ENCODE measurements at places on chromosomes 13 and 19.

GRCh38 chr19:47243776-47244547, 12.4 kb upstream of the CCDC9 start:
- DNase-seq, result peak; percentile 91

DNA sequence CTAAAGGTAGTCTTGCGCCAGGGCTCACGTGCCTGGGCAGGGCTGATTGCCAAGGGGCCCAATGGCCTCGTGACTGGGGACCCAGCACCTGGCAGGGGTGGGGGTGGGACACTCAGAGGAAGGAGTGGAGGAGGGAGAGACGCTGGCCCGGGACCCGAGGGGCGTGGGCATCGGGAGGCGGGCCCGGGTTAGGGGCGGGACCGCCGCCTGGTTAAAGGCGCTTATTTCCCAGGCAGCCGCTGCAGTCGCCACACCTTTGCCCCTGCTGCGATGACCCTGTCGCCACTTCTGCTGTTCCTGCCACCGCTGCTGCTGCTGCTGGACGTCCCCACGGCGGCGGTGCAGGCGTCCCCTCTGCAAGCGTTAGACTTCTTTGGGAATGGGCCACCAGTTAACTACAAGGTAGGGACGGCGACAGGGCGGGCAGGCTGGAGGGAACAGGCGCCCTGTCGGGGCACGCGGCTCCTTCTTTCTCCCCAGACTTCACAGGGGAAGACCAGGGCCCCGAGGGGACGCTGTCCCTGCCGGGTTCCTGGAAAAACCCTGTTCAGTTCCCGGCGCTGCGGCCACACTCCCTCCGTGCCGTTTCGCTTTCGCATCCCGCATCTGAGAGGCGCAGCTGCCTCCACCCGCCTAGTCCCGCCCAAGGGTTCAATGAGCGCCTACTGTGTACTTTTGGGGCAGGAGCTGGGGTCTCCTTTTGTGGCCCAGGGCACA, at the start of gene IFI30:
Gene IFI30, plus strand, starts transcription at position 242 of the 717 bp plus-strand sequence. Its CDS starts 29 bp downstream, at position 271.
- DNase-seq, result no peak

GRCh38 chr13:32447894-32448623, 20.1 kb upstream of the N4BP2L1 start:
- DNase-seq, result no peak

- DNase-seq, result peak; percentile 77
Observed at GRCh38 chr19:16920816-16921529, 32.2 kb downstream of the F2RL3 start.

DNA sequence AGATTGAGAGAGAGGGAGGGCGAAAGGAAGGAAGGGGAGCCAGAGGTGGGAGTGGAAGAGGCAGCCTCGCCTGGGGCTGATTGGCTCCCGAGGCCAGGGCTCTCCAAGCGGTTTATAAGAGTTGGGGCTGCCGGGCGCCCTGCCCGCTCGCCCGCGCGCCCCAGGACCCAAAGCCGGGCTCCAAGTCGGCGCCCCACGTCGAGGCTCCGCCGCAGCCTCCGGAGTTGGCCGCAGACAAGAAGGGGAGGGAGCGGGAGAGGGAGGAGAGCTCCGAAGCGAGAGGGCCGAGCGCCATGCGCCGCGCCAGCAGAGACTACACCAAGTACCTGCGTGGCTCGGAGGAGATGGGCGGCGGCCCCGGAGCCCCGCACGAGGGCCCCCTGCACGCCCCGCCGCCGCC, at the start of gene TNFSF11:
Gene TNFSF11, plus strand, starts transcription at position 142 of the 400 bp plus-strand sequence. Its CDS starts 152 bp downstream, at position 294.
- no peak for DNase-seq

- no peak for DNase-seq
Observed at GRCh38 chr13:87087741-87088140, 583.4 kb upstream of the SLITRK5 start.

- DNase-seq, result no peak
Observed at GRCh38 chr19:13025819-13026456, 30.7 kb downstream of the NFIX start.

DNA sequence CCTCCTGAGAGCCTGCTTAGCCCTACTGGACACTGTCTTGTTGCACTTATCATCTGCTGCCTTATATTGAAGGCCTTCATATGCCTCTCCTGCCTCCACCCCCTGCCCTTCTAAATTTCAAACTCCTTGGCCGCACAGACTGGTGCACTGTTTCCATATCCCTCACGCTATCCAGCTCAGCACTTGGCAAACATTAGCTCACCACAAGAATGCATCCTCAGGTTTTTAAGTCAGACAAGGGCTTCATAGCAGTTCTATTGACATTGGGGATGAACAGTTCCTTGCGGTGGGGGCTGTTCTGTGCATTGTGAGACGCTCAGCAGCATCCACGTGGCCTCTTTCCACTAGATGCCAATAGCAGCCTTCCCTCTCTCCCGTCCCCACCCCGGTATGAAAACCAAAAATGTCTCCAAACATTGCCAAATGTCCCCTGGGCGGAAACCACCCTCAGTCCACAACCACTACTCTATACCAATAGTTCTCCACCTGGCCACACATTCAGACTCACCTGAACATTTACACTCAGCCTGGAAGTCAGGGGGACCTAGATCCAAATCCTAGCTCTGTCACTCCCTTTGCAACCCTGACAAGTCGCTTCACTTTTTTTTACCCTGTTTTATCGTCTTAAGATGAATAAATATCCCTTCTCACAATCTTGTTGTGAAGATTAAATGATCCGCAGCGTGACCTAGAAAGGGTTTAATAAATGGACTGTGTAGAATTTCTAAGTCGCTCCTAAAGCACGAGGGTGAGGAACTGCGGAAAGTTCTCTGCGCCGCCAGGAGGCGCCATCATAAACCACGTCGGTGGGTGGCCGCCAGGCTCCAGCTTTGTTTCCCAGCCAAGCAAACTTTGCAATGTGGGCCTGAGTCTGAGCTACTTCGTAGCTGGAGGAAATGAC, 3.6 kb upstream of the CEACAM3 start:
- no peak for DNase-seq

GRCh38 chr19:5115771-5116202, 146.9 kb downstream of the KDM4B start:
- no peak for DNase-seq

DNA sequence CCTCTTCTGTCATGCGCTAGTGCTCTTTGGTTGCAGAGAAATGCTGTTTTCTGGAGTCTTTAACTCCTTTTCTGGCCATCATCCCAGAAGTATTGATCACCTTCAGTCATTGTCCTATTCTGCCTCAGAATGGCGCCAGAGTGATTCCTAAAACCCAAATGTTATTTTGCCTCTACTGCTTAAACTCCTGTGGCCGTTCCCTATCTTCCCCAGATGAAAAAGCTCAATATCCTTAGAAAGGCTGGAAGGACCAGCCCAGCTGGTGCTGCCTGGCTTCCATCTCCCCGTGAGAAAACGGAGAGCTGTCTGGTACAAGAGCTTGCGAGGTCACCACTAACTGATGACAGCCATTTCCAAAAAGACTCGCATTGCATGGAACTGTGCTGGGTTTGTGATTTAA, 179.1 kb downstream of the RBM26 start:
- DNase-seq, result no peak

GRCh38 chr13:75170311-75170710, 311.7 kb downstream of the TBC1D4 start:
- DNase-seq, result no peak

DNA sequence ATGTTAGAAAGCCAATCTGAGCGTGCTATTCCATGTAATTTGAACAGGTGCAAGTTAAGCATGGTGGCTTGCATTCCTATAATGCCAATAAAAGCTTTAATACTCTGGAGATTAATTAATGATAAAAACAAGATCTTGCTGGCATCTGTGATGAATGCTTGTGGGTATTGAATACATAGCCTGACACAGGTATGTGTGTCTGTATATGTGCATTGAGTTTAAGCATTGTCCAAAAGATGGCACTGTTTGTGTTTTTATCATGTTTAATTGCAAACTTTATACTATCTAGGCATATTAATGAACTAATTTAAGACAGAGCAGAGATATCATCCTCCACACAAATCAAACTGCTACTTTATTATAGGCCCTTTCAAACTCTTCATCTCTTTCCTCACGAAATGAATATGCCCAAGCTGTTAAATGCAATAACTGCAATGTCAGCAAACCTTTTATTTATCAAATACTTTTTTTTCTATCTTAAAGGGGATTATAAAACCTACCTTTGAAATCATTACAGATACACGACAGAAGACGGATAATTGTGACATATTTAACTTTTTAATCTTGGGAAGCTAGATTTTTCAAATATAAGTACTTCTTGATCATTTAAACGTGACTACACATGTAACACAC, 86.5 kb downstream of the TNFSF11 start:
- DNase-seq, result no peak

GRCh38 chr13:97252735-97253134, 30.6 kb downstream of the MBNL2 start:
- no peak for DNase-seq

DNA sequence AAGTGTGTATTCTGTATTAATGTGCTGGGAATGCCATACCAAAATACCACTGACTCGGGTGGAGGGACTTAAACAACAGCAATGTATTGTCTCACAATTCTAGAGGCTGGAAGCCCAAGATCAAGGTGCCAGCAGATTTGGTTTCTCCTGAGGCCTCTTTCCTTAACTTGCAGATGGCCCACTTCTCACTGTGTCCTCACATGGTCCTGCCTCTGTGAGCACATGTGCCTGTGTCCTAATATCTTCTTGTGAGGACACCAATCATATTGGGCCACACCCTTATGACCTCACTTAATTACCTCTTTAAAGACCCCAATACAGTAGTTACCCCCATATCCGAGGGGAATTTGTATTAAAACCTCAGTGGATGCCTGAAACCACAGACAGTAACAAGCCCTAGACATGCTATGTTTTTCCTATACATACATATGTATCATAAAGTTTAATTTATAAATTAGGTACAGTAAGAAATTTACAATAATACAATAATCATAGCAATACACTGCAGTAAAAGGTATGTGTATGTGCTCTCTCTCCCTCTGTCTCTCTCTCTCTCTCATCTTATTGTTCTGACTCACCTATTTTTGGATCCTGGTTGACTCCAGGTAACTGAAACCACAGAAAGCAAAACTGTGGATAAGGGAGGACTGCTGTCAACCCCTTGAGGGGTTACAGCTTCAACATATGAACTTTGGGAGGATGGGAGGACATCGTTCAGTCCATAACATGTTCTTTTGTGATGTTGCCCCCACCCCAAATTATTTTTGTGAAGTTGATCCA, 174.3 kb downstream of the IRS2 start:
- no peak for DNase-seq

DNA sequence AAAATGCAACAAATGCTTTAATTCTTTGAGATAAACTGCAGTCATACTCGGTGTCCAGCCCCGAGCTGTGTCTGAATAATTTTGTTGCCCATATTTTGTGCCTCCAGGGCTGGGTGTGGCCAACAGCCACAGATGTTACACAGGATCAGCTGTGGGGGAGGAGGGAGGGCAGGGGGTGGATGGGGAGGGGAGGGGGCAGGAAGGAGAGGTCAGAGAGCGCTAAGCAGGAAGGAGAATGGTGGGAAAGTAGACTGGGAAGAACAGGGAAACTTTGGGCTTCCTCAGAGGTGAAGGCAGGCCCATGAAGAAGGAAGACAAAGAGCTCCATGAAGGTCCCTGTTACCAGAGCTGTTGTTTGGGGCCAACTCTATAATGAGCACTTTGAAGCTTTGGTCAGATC, 295.8 kb downstream of the COG6 start:
- no peak for DNase-seq

DNA sequence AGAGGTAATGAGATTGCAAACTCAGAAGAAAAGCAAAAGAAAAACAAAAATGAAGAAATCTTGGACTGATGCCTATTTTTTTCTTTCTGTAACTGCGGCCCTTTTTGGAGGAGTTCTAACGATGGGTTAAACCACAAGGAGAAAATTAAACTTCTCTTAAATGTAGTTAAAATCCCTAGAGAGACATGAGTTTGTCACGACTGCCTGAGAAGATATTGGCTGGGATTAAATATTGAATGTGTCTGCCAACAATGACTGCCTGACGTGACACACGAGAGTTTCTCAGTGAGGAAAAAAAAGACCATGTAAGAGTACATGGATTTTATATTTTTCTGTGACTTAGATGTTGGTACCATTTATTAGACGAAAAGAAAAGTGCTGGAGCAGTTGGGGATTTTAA, 1013.4 kb downstream of the PCDH9 start:
- no peak for DNase-seq

DNA sequence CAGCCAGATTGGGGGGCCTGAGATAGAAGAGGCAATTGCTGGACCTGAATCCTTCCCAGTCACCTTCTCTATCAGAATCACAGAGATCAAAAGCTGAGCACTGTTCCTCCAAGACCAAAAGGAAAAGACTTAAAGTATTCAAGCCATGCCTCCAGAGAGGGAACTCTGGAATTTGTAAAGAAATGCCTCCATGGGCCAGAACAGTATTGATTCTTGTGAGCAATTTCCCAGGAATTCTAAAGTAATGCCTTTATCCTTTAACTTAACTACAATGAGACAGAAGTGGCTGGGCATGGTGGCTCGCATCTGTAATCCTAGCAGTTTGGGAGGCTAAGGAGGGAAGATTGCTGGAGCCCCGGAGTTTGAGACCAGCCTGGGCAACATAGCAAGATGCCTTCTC, 148.8 kb downstream of the FLT1 start:
- DNase-seq, result no peak

DNA sequence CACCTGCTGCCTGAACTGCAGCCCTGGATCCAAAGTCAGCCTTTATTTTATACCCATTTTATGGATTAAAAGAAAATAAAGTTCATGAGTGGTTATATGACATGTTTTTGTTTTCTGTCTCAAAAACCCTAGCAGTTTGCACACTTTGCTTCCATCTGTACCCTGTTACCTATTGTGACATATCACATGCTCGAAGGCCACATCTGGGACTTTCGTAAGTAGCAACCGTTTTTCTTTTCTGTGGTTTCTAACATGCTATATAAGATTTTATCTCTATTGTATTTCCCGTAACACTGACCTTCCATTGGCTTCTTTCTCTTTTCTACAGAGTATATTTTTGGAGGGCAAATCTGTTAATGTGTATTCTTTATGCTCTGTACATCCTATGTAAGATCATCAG, 1007.2 kb downstream of the PCDH9 start:
- DNase-seq, result no peak

GRCh38 chr13:36420437-36420891, 11.8 kb upstream of the CCNA1 start:
- peak; percentile 56 for DNase-seq

- no peak for DNase-seq
Observed at GRCh38 chr19:5077209-5077515, 108.2 kb downstream of the KDM4B start.

DNA sequence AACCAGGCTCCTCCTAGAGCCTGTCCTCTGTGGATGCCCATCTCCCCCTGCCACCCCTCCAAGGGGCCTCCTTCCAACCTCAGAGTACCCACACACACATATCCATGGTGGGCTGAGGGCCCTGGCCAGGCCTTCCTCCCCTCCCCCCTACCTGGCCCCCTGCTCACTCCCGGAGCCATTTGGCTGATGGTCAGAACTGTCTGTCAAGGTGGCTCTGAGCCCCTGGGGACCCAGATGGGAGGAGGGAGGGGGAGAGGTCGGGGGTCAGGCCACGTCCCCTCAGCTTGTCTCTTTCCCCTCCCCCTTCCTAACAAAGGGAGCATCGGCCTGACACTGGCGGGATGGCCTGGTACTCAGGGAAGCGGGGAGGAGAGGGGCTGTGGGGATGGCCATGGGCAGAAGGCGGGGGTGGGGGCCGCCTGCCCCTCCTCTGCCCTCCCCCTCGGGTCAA, 18.7 kb upstream of the POU2F2 start:
- no peak for DNase-seq

Measured in RCC 7860 (cell line).